ENCODE measurements at places on chromosomes 2 and 18.

GRCh38 chr18:289026-289425 is 21.2 kb upstream of the THOC1 start:
- no peak for DNase-seq

- DNase-seq, result no peak
Measured at GRCh38 chr2:37394796-37395555, 50.5 kb downstream of the QPCT start.

- DNase-seq, result no peak
Measured at GRCh38 chr2:8416849-8417832, 264.7 kb upstream of the ID2 start.

- no peak for DNase-seq
Measured at GRCh38 chr18:36714476-36714875, 114.3 kb downstream of the TPGS2 start.

DNA sequence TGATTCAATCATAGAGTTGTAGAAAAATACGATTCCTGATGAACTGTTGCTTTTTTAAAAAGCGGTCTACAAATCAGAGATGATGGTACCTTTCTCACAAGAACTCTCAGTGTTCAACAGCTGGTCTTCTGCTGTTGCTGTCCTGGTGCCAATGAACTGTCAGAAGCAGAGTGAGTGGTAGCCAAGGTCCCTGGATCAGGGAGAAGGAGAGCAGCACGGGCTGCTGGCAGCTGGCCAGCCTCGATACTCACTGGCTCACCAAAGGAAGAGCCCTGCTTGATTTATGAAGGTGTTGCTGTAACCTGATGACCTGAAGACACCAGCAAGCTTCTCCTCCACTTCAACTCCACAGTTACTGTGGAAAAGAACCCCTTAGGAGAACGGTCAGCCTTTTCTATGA is 300.8 kb upstream of the SOX11 start:
- DNase-seq, result no peak

- DNase-seq, result no peak
Measured at GRCh38 chr2:240424341-240425235, 10.9 kb upstream of the GPC1 start.

- DNase-seq, result no peak
Measured at GRCh38 chr18:79470547-79470946, 74.8 kb downstream of the NFATC1 start.

DNA sequence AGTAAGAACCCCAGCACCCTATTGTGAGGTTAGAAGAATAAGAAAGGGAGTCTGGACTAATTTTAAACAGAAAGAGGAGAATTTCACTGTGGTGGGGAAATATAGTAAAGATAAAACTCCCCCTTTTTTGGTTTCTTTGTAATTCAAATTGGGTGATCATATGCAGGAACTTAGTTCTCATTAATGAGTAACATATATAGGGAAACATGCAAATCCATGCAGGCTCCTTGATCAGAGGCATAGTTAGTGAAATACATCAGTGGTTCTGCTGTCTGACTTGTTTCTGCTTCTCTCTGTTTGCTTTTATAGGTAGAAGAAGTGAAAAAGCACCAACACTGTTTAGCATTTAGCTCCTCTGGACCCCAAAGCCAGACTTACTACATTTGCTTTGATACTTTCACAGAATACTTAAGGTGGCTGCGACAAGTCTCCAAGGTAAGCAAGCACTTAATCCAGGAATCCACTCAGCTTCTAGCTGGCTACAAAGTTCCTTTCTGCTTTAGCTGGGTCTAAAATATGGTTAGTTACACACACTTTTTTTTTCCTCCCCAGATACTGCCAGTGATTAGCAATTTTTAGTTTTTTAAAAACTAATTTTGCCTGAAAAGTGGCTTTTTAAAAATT is 123.2 kb downstream of the PHLPP1 start:
- no peak for DNase-seq

GRCh38 chr2:108617617-108618016 is 83.3 kb downstream of the LIMS1 start:
- no peak for DNase-seq

DNA sequence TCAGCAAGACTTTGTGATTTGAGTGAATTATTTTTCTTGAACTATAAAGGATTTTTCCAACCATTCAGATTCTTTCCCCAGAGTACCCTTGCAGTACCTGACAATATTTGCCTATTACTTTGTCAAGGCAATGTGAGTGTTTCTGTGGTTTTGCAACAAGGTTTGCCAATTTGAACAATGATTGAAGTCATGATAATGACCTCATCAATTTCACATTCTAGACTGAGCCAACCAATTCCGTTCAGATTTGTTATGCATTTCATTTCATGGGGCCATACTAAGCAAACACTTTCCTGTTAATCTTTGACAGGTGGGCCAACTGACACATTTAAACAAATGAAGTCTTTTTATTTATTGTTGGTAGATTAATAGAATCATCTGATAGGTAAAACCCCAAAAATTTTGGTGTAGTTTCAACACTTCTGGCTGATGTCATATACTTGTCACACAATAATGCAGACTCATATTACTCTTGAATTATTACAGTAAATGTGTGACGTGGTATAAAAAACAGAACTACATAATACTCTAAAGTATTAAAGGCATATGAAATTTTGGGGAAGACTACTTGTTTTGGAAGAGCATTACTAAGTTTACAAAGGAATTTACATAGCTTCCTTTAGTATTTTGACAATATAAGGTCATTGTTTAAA is 526.4 kb downstream of the DPP10 start:
- no peak for DNase-seq

DNA sequence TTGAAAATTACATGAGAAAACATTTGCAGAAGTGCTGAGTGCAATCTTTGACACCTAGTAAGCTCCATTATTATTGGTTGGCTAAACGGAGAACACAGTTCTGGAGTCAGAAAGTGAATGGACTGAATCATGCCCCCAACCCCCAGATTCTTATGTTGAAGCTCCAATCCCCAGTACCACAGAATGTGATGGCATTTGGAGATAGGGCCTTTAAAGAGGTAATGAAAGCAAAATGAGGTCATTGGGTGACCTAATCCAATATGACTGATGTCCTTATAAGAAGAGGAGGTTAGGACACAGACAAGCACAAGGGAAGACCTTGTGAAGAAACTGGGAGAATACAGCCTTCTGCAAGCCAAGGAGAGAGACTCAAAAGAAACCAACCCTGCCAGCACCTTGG is 200.9 kb upstream of the EPAS1 start:
- DNase-seq, result no peak

- DNase-seq, result no peak
Measured at GRCh38 chr2:73202156-73203054, at the start of gene NOTO. TSS of gene NOTO (plus strand) at chr2:73202574. CDS start at chr2:73202667, 93 bp downstream.

DNA sequence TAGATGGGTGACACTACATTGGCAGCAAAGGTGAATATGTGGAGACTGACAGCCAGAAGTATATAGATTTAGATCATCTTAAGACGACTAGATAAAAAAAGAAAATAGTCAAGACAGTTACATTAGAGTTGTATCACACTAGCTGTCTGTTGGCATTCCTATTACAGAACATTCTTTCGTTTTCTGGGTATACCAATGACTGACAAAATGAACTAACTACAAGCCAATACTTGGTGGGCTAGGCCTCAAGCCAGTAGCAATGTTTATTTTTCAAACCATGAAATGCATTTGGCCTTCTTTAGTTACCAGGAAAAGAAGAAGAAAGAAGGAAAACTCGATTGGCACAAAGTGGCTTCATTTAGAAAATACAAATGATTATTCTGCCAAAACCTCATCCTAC is 944.9 kb upstream of the ZEB2 start:
- DNase-seq, result no peak

DNA sequence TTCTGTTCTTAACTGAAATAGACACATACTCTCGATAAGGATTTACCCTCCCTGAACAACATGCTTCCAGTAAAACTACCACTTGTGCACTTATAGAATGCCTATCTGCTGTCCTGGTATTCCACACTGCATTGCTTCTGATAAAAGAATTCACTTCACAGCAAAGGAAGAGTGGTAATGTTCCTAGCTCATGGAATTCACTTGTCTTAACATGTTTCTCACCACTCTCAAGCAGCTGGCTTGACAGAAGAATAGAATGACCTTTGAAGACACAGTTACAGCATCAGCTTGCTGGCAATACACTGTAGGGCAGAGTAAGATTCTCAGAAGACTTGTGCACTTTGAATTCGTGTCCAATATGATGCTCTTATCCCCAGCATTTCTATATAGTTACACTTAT is 524.1 kb upstream of the CNTNAP5 start:
- DNase-seq, result no peak

GRCh38 chr2:129748250-129748649 is 231.2 kb upstream of the RAB6C start:
- DNase-seq, result no peak

- DNase-seq, result no peak
Measured at GRCh38 chr2:20427931-20428526, 18.8 kb upstream of the RHOB start.

- no peak for DNase-seq
Measured at GRCh38 chr2:209671020-209671680, 100.5 kb upstream of the UNC80 start.

DNA sequence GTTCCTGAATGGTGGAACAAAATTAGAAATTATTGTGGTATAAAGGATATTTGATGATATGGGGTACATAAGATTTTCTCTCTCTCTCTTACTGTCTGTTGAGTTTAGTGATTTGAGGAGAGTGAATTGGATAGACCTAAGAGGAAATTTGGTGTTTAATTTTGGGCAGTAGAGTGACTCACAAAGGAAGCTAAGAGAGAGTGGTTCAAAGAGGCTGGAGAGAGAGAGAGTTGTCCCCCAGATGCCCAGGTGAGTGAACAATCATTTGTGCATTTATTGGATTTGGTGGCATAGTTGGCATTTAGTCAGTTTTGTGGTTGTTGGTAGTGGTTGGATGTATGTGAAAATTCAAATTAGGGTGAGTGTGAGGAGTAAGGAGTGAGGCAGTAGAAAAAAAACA is 56.8 kb downstream of the GPD2 start:
- no peak for DNase-seq

DNA sequence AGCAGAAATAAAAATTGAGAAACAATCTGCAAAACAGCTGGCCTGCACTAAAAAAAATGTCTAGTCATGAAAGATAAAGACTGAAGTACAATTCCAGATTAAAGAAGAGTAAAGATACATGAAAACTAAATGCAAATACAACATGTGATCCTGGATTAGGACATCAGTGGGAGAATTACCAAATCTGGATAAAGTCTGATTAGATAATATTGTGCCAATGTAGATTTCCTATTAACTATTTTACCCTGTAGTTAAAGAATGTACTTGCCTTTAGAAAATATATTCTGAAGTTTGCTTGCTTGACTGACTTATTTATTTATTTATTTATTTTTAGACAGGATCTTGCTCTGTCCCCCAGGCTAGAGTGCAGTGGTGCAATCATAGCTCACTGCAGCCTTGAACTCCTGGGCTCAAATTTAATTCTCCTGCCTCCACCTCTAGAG is 58.7 kb downstream of the ASXL2 start:
- DNase-seq, result no peak

DNA sequence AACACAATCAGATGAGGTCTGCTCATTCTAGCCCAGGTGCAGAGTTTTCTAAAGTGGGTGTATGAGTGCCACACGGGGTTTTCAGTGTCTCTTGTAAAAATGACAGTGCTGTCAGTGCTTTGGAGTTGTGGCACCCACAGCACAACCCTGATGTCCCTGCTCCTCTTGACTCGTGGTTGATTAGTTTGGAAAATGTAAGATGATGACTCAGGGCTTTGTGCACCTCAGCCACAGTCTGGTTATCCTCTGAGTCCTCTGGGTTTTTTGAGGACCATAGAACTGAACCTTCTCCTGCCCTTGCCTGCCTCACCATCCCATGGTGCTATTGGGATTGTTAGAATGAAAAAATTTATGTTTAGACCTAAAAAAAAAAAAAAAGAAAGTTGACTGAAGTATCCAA is 105.6 kb downstream of the MYO1B start:
- no peak for DNase-seq

GRCh38 chr2:203830304-203831055 is 37.1 kb upstream of the CTLA4 start:
- DNase-seq, result no peak

DNA sequence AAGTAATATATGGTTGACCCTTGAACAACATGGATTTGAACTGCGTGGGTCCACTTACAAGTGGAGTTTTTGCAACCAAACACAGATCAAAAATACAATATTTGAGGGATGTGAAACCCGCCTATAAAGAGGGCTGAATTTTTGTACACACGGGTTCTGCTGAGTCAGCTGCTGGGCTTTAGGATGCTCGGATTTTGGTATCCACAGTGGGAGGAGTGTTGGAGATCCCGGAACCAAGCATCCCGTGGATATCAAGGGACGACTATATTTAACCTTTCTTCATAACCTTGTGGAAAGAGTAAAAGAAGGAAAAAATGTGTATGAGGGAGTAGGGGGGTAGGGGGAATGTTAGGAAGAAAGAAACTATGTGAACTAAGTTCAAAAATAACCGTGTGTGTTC is 10.0 kb upstream of the INPP1 start:
- DNase-seq, result no peak

DNA sequence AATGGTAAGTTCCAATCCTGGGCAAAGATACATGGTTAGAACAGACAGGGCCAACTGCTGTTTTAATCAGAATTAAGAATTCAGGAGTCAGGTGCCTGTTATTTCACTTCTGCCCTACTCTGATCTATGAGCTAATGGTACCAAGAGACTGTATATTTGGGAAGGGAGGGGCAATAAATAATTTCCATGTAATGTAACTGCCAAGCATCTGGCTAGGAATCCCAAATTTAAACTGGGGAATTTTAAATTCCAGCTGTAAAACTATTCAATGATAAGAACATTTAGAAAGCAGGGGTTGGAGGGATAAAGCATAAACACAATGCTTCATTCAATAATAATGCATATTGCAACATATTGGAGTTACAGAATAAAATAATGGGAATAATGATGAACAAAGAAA is 49.7 kb downstream of the SCN7A start:
- no peak for DNase-seq

- DNase-seq, result no peak
Measured at GRCh38 chr2:45285311-45285710, 276.1 kb upstream of the SIX2 start.

DNA sequence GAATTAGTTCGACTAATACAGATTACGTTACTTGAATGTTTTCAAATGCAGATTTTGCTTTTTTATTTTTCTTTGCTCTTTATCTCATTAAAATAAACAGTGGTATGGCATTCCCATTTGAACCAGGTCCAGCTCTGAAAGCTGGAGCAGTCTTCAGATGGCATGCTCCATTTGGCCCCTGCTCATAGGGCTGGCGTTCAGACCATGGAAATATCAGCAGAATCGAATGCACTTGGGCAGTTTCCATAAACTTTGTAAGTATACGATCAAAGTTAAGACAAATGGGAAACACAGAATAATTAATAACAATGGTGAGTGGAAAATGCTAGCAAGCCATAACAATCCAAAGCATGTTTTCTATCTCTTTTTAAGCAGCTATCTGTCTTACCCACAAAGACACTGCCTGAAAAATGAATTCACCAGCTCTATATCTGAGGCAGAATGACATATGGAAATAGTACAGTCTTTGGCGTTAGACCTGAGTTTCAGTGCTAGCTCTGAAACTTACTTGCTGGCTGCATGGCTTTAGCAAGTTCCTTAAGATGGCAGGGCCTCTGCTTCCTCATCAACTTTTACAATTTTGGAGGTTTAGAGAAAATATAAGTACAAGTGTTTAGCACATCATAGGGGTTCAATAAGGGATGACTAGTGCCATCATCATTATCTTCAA is 131.6 kb downstream of the BCL2 start:
- DNase-seq, result no peak

Measured in natural killer cell treated with Interleukin-12 subunit alpha and Interleukin-12 subunit beta and Interleukin-15 and Interleukin-18, amount 100 ng/mL, for 72 hours (primary cell).